Fibroblast of skin of right quadriceps (primary cell): ENCODE measurements at places on chromosomes 6 and 20.

GRCh38 chr20:36270744-36271638 is 34.7 kb downstream of the AAR2 start:
- DNase-seq: no peak

DNA sequence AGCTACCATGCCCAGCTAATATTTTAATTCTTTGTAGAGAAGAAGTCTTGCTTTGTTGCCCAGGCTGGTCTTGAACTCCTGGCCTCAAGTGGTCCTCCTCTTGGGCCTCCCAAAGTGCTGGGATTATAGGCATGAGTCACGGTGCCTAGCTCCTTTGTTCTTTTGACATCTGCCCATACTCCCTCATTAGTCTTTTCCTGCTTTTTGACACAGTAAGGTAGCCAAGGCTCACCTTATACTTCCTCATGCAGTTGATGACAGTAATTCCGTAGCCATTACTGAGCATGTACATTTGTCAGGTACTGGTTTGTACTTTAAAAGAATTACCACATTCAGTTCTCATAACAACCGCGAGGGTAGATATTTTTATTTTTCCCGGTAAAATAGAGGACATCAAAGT is 76.7 kb downstream of the CDYL start:
- DNase-seq: no peak

- no peak for DNase-seq
Observed at GRCh38 chr20:1273366-1273765, 7.3 kb downstream of the SNPH start.

DNA sequence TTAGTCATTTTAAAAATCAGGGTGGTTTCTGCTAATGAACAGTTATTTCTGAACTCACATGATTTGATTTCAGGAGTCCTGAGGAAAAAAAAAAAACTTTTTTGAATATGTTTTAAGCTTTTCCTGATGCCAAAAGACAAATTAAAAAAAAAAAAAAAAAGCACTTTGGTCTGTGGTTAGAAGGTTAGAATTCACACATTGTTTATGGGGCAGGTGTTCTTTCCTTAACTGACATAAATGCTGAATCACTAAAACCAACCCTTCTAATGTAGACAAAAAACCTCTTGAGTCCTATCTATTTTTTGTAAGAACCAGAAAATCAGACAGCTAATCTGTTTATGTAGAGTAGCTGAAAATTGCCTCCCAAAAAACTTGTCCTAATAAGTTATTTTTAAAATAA is 20.4 kb downstream of the THEMIS start:
- no peak for DNase-seq

DNA sequence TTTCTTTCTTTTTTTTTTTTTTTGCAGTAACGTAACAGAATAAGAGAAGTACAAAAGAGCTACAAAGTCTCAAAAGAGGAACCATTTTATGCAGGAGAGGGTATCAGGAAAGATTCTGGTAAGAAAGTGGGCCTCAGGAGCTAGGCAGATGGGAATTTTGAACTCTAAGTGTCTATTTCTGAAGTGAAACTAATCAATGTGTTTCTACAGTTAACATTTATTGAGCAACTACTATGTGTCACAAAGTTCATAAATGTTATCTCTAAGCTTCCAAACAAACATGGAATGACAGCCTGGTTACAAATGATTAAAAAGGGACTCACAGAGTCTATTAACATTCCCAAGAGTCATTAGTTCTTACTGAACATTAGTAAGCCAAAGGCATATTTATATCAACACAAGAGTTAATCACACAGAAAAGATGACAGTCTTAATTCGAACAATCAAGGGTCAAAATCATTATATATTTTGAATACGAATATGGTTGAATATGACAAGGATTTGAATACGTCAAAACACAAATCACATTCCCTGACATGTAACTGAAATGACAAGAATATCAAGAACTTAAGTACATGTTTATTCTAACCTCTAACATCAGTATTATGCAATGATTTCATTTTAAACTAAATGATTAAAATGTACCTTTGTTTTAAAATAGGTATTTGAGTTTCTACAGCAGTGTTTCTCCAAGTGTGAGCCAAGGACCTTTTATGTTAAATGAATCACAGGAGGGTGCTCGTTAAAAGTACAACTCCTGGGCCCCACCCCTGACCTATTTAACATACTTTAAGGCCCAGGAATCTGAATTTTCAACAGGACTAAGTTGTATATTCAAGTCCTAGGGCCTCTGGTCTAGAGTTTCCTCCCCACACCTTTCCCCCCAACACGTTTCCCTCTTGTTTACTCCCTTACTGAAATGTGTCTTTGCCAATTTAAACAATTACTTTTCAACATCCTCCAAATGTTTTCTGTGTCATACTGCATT is 89.7 kb downstream of the ATXN1 start:
- no peak for DNase-seq

DNA sequence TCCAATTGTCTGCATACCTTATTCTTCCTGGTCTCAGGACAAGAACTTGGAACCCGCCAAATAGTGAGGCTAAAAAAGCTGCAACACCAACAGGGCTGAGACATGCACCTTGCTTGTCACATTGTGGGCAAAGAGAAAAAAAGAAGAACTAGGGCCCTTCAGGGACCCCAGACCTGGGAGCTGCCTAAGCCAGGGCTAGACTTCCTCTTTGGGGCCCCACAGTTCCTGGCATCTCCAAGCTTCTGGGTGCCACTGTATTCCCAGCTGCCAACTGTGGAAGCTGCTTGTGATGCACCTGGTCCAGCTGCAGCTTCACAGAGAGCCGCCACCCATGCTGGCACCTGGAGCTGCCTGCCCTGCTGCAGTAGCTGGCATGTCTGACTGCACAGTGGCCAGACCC is 370.6 kb downstream of the CD83 start:
- no peak for DNase-seq

DNA sequence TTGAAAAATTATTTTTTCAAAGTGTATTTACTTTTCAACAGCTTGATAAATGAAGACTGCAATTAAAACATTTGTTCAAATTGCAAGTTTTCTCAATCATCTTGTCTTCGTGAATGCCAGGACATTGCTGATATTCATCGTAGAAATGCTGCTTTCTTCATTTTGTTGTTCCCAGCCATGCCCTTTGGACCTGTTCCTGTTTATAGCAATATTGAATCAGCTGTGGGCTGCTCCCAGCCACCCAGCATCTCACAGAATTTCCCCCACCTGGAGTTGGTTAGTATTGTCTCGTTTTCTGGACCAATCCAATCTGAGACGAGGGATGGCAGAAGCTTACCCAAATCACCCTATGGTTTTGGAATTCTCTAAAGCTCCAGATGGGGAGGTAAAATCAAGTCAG is 40.8 kb downstream of the SLC22A2 start:
- no peak for DNase-seq
